ENCODE measurements at places on chromosomes 16 and 17.

- peak; percentile 61 for DNase-seq
These were observed 6.7 kb upstream of the ABCA9 start for GRCh38 chr17:69067274-69068047.

DNA sequence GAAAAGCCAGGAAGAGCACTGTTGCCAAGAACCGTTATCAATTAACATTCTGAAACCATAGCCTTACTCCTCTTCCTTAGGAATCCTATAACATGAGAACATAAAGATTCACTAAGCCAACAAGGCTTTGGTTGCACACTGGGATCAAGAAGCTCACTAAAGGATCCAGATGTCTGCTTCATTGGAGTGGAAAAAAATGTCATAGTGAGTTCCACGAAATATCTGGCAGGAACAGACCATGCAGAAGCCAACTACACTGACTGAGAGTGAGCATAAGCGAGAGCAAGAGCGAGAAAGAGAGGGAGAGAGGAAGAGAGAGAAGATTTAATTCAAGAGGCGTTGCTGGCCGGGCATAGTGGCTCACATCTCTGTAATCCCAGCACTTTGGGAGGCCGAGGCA is 13.4 kb upstream of the MEIOC start:
- no peak for DNase-seq

GRCh38 chr16:89395150-89396142 is 94.9 kb downstream of the ANKRD11 start:
- no peak for DNase-seq

- no peak for DNase-seq
These were observed 271.1 kb upstream of the TNRC6C start for GRCh38 chr17:77687417-77687816.

GRCh38 chr16:82917886-82918595 is 291.3 kb downstream of the CDH13 start:
- no peak for DNase-seq

GRCh38 chr16:24769806-24770205 is 40.4 kb downstream of the TNRC6A start:
- no peak for DNase-seq

DNA sequence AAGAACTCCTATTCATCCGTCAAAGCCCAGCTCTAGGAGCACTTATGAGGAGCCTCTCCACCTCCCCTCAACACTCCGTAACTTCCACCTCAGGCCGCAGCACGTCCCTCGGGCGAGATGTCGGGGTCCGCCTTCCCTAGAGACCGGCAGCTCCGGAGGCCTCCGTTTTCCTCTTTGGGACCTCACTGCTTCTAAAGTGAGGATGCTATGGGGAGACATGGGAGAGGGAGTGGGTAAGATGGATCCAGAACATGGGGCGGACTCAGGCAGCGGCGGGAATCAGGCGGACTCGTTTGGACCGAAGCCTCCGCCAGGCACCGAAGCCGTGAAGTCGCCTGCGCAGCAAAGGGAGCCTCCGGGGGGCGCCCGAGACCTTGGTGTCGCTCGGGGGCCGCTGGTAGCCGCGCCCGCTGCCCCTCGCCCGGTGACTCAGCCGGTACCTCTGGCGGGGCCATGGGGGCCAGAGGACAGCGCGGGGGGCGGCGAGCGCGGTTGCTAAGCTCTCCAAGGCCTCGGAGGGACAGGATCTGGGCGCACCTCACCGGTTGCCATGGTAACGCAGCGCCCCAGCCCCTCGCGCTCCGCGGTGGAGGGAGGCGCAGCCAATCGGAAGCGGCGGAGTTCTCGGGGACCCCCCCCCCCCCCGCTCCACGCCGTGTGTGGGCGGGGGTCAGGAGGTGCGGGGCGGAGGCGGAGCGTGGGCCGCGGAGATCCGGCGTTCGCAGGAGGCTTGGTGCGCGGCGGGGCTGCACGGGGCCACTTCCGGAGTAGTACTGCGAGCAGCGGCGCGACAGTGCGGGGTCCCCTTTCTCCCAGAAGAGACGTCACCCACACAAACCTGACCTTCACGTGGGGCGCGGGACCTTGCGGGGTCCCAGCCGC is 1.3 kb upstream of the HIC1 start:
- peak; percentile 87 for DNase-seq

DNA sequence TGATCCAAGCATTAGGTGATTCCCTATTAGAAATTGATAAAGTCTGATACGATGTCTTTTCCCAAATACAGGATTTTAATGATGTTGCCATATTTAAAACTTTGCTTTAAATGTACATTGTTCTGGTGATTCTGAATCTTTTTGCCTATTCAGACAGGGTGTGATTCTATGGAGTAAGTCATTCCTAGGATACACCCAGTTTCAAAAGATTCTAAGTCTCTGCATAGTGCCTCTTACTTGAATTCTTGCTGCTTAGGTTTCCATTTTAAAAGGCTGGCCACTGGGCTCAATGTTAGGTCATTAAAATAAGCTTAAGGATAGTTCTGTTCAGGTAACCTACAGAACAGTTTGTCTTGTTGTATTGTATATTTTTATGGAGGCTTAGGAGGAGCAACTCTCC is 22.0 kb upstream of the ARL2BP start:
- DNase-seq, result no peak

- no peak for DNase-seq
These were observed 22.2 kb downstream of the MYL4 start for GRCh38 chr17:47231334-47231733.

DNA sequence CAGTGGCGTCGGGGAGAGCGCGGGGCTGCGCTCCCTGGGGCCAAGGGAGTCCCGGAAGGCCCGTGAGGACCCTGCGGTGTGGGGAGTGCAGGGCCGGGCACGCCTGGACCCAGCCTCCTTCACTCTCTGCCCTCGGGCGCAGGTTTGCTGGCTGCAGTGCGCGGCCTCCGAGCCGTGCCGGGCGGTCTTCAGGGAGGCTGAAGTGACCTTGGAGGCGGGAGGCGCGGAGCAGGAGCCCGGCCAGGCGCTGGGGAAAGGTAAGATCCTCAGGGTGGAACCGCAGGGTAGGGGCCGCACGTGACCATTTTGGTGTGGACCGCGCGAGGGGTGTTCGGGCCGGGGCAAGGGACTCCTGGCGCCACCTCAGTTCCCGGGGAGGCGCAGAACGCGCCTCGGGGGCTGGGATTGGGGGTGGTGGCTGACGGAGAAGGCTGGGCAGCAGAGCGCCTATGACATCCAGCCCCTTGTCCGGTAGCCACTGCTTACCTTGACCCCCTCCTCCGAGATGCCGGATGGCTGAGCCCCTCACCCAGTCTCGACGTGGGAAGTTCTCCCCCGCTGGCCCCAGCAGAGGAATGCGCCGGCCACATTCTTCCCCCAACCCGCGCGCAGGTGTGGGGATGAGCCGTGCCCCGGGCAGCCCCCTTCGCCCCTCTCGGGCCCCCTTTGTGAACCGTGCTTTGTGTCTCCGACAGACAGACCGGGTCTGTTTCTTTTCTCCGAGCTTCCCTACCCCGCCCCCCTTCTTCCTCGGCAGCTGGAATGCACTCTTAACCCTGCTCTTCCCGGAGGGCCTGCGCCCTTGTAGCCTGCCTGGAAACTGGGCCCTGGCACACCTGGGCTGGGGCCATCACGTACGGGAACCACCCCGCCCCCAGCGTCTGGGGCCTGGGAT is 631 bp downstream of the CDH3 start:
- peak; percentile 79 for DNase-seq

GRCh38 chr16:67647111-67647651 is 2.2 kb downstream of the CARMIL2 start:
- DNase-seq, result no peak

DNA sequence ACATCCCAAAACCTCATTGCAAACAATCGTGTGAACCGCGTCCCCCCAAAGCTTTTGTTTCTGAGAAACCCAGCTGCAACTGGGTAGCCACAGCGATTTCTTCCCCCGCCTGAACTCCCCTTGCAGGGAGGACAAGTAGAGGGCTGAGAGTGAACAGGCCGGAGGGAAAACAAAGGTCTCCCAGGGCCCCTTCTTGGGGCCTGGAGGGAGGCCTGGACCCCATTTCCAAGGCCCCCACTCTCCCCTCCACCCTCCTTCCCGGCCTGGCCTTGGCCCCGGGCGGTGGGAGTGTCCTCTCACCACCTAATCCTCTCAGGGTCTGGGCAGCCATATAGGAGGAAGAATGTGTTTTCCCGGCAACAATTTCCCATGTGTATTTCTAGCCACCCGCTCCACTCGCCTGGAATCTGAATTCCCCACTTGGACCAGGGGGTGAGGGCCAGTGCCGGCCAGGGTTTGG is 2.6 kb downstream of the GLIS2 start:
- no peak for DNase-seq

GRCh38 chr17:44193326-44194084 is 6.2 kb downstream of the ATXN7L3 start:
- DNase-seq, result no peak

DNA sequence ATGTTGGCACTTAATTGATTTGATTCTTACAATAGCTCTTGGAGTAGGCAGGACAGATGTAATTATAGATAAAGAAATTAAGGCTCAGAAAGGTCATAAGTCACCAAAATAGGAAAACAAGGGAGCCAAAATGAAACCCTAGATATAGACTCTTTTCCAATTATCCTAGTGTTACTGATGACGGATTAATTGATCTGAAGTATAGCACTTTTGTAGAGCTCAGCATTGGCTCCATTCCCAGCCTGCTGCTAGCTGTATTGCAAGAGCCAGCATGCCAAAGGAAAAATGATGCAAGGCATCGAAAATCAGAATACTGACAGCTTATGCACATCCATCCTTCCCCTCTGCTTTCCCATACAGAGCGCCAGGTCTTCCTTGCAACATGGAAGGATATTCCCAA is 21.6 kb upstream of the RASL10B start:
- no peak for DNase-seq

DNA sequence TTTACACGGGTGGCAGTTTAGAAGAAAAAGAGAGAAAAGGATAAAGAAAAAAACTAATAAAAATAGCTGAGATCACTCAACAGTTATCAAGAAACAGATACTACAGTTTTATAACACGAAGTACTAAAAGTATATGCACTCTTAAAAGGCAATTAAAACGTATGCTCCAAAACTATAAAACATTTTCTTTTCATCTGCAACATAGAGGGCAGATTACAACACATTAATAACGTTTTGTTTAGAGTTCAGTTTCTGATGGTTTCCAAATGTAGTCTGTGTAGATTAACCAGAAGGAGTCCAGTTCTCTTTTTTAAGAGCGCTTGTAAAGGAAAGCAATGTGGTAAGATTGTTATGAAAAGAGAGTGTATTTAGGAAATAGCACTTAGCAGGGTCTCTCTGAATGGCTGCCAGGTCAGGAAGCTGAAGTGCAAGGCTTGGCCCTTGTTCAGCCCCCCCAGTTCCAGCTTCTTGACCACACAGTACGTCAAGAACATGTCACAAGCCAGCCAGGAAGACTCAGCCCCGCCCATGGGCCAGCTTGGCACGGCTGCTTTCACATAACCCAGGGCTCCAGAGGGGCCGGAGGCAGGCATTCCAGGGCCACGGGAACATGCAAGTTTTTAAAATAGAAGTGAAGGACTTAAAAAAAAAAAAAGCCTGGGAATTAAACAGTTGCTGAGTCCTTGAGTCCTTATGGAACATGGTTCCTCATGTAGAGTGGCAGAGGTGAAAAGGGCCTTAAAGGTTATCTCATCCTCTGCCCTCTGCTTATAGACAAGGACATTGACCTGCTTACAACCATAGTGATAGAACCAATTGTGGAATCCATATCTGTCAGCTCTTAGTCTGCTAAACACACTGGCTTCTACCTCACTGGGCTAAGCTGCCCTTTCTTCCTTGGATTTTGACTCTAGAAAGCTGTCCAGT is 147.4 kb upstream of the TBX2 start:
- DNase-seq, result no peak

DNA sequence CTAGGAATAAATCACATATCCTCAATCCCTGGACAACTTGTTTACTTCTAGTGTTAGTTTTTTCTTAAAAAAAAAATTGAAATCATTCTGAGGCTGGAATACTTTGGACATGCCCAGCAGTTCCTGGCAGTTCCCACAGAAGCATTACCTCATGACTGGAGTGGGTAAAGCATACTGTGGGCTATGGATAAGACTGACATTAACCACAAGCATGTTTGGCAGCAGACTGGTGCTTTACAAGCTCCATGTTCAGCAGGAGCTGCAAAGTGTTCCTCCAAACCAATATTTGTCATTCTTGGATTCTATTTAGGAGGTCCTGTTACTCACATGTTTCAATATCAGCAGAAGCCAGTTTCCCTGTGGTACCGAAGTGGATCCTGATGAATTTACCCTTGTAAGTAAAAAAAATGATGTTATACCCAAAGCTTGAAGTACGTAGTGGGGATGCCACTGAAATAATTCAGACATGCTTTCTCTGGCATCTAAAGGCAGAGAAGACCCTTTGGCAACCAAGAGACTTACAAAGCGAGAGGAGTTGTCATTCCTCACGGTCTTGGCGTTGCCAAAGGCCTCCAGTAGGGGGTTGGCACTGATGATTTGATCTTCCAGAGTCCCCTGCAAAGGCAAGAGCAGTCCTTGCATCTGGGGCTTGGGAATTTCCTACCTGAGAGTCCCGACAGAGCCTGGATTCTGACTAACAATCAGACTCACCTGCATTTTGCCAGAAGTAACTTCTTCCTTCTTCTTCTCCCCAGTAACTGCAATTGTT is 4.9 kb downstream of the MYH1 start:
- DNase-seq, result no peak

DNA sequence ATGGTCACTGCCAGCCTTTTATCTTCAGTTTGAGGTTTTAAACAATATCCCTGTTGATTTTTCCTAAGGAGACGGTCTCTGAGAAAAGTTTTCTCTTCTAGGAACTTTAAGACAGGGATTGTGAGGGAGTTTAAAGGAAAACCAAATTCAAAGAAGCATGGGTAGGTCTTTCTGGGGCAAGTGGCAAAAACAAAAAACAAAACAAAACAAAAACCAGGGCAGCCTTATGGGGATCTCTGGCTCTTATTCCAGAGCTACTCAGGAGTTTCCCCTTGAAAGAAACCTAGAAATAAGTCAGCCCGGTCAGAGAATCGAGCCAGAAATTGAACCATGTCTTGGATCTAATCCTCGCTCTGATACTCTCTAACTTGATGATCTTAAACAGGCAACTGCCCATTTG is 424.5 kb downstream of the GRIN2A start:
- no peak for DNase-seq

- no peak for DNase-seq
These were observed 32.6 kb downstream of the KLHDC4 start for GRCh38 chr16:87733190-87733589.

DNA sequence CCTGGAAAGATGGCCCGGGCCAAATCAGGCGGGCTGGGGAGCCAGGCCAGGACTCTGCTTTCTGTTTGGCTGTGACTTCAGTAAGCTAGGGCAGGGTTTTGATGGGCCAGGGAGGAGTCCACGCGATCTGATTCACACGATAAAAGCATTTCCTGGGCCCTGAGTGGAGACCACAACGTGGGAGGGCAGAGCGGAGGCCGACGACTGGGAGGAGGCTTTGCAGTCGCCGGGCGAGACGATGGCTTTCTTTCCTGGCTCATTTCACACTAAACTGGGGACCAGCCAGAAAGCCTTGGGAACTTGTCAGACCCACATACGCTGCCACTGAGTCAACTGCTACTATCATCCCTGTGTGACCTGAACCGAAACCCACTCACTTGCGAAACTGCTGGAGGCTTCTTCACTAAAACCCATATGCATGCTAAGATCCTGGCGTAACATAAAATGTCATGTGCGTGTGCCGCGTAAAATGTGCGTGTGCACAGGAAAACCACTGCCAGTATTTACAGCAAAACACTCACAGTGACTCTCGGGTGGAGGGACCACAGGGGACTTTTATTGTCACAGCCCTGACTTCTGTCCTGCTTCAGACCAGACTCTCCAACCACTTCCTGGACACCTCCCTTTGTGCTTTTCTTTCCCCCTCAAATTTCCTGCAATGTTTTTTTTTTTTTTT is 14.2 kb upstream of the RHBDF2 start:
- no peak for DNase-seq

GRCh38 chr17:31561469-31562375 is 170.2 kb downstream of the RAB11FIP4 start:
- DNase-seq, result no peak

Measured in H9 (cell line).